A549 treated with GW870086 at 1 μM for 4 hours (cell line): ENCODE measurements at places on chromosomes 6 and 20. TPM values are rescaled to one million over a fixed set of nuclear protein-coding genes. Genes with fewer than 3 reads are reported as not detected.

Gene DEFB115
- total RNA-seq, result not detected in 5 replicates

Gene SLC17A3
- 0.86 to 1.4 TPM (median 1.3 TPM) in 5 replicates for total RNA-seq

Gene SYNDIG1
- 1.4 to 2.8 TPM (median 2.1 TPM) in 5 replicates for total RNA-seq

Gene IL17A
- total RNA-seq, result not detected in 5 replicates

Gene NNAT
- not detected in 5 replicates for total RNA-seq

Gene IP6K3
- 0.40 to 0.80 TPM (median 0.46 TPM) in 5 replicates for total RNA-seq

Gene BPIFB2
- not detected in 5 replicates for total RNA-seq
